ENCODE measurements at places on chromosomes 5 and 9.

GRCh38 chr5:180423133-180423532 is 70.0 kb upstream of the GFPT2 start:
- DNase-seq: no peak

DNA sequence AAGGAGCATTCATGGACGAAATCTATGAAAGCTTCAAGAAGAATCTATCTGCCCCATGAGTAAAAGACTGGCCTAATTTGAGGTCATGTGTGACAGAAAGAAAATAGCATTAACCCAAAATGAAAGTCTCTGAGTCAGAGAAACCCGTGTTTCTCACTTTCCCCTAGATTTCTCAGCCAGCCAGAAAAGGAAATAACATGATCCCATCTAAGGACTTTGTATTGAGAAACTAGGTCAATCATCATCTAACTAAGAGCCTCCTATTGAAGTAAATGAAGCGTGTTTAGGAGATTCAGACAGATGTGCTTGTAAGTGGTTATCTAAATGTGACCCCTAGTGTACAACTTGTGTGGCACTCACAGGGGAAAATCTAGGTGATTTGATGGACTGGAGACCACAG is 77.3 kb upstream of the ZNF366 start:
- no peak for DNase-seq

- no peak for DNase-seq
These were observed 125.9 kb upstream of the OSMR start for GRCh38 chr5:38719916-38720315.

GRCh38 chr5:6950250-6950649 is 237.0 kb downstream of the TENT4A start:
- no peak for DNase-seq

All from inflammatory macrophage (primary cell).